ENCODE measurements at places on chromosomes 4 and X.

GRCh38 chrX:77436682-77437081, 10.5 kb upstream of the FGF16 start:
- no peak for DNase-seq
- H3K36me3 ChIP-seq, result no peaks in the 10 kb centered on the region
- H3K4me1 ChIP-seq, result no peaks in the 10 kb centered on the region
- no peaks in the 10 kb centered on the region for H3K27me3 ChIP-seq
- H3K4me3 ChIP-seq, result no peak overlapping the region
- H3K27ac ChIP-seq, result no peak overlapping the region

- no peak overlapping the region for H3K4me3 ChIP-seq
- no peaks in the 10 kb centered on the region for H3K27me3 ChIP-seq
- H3K36me3 ChIP-seq, result no peaks in the 10 kb centered on the region
- H3K27ac ChIP-seq, result no peak overlapping the region
- no peak for DNase-seq
- H3K4me1 ChIP-seq, result peaks cover 5% of the 10 kb centered on the region
Observed at GRCh38 chr4:73603271-73603710, 16.9 kb downstream of the RASSF6 start.

DNA sequence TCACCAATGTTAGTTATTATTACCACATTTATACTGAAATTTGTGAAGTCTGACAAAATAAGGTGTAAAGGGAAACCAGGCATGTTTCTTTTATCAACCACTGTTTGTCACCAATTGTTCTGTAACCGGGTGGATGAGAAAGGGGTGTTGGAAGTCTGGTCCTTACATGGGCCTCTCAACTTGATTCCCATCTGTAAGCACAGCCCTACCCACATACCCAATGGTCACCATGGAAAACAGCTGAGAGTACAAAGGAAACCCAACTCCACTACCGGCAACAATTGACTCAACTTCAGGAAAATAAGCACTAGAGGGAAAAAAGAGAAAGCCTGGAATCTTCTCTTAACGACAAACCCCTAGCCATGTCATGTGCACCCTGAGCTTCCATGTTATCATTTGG, 70.8 kb upstream of the PTCHD1 start:
- H3K27me3 ChIP-seq, result no peaks in the 10 kb centered on the region
- H3K4me3 ChIP-seq, result no peak overlapping the region
- DNase-seq, result no peak
- no peak overlapping the region for H3K27ac ChIP-seq
- H3K4me1 ChIP-seq, result no peaks in the 10 kb centered on the region

DNA sequence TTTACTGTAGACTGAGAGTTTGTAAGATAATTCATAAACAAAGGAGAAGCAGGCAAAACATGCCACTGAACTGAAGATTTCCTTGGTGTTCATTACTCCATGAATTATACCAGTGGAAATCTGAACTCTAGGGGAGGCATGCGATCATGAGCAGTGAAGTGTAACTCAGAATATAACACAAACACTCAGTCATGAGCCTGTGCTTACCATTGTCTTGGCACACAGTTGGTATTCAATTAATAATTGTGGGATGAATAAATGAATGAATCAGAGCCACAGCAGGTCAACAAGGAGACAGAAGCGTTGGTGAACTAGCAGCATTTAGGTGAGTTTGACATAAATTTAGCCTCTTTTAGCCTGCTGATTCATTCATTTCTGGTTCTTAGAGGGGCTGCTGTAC, 263.5 kb upstream of the DKK2 start:
- no peaks in the 10 kb centered on the region for H3K36me3 ChIP-seq
- no peaks in the 10 kb centered on the region for H3K4me1 ChIP-seq
- H3K27me3 ChIP-seq, result no peaks in the 10 kb centered on the region
- DNase-seq, result no peak
- H3K27ac ChIP-seq, result no peak overlapping the region

DNA sequence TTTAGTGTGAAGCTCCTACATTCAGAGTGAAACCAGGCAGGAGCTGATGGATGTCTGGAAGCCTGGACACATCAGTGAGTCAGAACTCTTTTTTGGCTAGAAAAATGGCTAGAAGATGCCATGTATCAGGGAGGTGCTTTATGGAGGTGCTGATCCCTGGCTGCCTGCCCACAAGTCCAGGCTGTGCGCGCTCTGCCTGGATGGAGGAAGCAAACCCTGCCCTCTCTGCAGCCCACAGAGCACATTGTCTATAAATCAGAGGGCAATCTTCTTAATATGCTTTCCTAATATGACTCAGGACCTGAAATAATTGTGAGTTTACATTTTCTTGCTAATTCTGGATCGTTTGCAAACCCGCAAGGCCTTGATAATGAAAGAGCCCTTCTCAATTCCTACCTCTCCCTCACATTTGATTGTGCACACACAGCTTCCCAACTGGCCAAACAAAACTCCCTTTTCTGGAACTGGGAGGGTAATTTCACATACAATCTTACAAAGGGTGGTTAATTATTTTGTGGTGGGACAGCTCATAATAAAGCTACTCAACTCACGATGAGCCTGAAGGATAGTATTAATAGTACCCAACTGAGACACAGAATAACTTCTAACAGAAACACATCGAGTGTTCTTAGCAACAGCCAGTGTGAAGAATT, 11.7 kb downstream of the MFAP3L start:
- DNase-seq, result no peak
- no peaks in the 10 kb centered on the region for H3K36me3 ChIP-seq
- no peak overlapping the region for H3K27ac ChIP-seq
- no peak overlapping the region for H3K4me3 ChIP-seq
- H3K27me3 ChIP-seq, result no peaks in the 10 kb centered on the region
- H3K4me1 ChIP-seq, result no peaks in the 10 kb centered on the region

GRCh38 chr4:86706923-86707597, 112.9 kb downstream of the PTPN13 start:
- H3K27ac ChIP-seq, result no peak overlapping the region
- no peaks in the 10 kb centered on the region for H3K4me1 ChIP-seq
- DNase-seq, result no peak

GRCh38 chr4:139560406-139561104, 4.5 kb upstream of the SETD7 start:
- no peak overlapping the region for H3K27ac ChIP-seq
- no peak for DNase-seq
- no peaks in the 10 kb centered on the region for H3K27me3 ChIP-seq
- peaks cover 36% of the 10 kb centered on the region for H3K4me1 ChIP-seq

DNA sequence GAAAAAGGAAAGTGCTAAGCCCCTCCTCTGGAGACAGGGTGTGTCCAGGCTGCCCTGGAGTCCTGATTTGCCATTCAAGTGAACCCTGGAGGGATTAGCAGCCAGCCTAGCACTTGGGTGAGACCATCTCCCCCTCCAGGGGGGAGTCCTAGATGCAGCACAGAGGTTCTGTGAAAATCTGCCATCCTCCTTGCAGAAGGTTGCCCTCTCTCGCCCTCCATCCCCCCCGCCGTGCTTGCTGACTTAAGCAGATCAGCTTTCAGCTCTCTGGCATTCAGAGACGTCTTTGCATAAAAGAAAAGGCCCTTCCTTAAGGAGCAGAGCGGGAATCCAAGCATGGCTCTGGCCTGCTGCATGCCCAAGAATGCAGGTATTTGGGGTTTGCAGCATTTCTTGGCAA, 102.1 kb upstream of the SCML1 start:
- H3K27ac ChIP-seq, result no peak overlapping the region
- H3K4me3 ChIP-seq, result no peak overlapping the region
- no peaks in the 10 kb centered on the region for H3K36me3 ChIP-seq
